Urothelium cell line (cell line): ENCODE measurements at places on chromosomes 16 and 17.

- no peak for DNase-seq
Observed at GRCh38 chr16:30700971-30701370, 2.0 kb downstream of the SRCAP start.

DNA sequence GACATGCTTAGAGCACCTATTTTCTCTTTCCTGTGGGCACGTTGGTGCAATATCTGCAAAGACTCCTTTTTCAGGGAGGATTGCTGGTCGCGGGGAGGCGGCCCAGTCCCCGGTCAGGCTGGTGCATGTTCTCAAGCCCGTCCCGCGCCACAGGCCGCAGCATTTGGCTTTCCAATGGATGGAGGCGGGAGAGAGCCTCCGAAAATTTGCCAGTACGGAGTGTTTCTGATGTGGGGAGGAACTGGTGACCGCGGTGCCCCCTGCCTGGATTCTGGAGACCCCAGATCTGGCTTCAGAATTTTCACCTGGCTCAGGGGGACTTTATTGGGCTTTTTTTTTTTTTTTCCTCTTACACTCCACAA is 2.3 kb downstream of the CMIP start:
- DNase-seq: peak; percentile 31

- no peak for DNase-seq
Observed at GRCh38 chr16:53744449-53744848, 40.5 kb downstream of the FTO start.

DNA sequence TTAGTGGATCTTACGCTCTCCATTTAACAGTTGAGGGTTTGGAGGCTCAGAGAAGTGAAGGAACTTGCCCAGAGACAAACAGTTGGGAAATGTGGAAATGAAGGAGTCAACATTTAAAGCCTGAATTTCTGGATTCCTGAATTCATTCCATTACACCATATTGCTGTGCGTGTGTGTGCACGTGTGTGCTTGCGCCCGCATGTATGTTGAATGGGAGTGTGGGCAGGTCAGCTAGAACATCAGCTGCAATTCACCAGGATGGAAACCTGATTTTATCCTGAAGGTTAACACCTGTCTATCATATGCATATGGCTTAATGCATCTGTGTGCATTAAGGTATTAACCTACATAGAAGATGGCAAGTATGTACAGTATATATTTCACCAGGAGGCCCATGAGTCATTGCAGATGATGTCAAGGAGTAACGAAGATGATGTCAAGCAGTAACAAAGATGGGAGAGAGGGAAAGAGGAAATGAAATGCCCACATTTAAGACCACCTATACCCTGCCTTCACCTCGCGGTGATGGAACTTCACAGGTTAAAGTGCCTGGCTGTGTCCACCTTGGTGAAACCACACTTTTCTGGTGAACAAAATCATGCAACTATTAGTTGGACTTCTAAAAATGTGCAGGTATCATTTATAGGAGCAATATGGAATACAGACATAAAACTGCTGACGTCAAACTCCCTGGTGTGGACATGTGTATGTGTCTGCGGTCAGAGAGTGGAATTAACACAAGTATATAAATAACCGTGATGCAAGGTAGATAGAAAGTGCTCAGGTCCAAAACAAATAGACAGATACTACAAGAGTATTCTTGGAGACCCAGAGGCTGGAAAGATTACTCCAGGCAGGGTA is 832 bp upstream of the ADAP2 start:
- no peak for DNase-seq

- no peak for DNase-seq
Observed at GRCh38 chr17:48769009-48769675, 40.6 kb upstream of the HOXB13 start.

DNA sequence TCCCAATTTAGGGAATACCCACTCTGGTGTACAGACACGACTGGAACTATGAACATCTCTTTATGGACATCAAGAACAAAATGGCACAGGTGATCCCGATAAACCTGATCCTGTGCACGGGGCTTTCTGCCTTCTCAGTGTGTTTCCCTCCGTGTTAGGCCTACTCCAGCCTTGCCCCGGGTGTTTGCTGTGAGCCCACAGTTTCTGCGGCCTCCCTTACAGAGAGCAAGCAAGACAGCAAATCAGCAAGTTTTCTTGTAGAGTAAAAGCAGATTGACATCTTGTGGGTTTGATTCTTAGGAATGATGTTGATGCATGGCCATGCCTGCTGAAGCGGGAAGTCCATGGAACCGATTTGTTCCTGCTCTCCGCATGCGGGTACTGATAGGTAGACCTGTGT is 26.4 kb upstream of the ENDOV start:
- no peak for DNase-seq

DNA sequence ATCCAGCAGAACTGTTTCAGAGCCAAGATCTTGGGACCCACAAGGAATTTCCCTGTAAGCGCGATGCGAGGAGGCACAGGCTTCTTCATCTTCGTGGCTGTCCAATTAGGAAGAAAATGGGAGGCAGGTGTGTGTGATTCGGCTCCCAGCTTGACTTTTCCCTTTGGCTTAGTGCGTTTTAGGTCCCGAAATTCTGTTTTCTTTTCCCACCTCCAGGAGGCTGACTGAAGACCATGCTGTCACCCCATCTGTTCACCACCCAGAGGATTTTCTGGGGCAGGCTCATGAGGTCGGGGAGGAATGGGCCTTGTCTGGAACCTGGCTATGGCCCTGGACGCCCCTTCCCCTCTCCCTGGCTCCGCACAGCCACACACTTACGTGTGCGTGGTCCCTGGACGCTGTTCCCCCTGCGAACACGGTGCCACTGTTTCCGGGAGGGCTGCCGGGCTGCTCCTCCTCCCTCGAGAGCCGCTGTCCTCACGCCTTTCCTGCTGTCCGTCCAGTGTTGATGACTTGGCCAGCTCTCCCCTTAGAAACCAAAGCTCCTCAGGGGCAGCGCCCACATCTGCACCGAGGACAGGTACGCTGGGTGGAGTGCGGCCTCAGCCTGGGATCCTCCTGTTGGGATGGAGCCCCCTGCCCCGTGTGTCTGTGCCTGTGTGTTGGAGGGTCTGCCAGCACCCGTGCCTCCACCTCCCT is 2.7 kb upstream of the PABPN1L start:
- no peak for DNase-seq

- no peak for DNase-seq
Observed at GRCh38 chr16:87451563-87452210, 41.1 kb downstream of the ZCCHC14 start.

DNA sequence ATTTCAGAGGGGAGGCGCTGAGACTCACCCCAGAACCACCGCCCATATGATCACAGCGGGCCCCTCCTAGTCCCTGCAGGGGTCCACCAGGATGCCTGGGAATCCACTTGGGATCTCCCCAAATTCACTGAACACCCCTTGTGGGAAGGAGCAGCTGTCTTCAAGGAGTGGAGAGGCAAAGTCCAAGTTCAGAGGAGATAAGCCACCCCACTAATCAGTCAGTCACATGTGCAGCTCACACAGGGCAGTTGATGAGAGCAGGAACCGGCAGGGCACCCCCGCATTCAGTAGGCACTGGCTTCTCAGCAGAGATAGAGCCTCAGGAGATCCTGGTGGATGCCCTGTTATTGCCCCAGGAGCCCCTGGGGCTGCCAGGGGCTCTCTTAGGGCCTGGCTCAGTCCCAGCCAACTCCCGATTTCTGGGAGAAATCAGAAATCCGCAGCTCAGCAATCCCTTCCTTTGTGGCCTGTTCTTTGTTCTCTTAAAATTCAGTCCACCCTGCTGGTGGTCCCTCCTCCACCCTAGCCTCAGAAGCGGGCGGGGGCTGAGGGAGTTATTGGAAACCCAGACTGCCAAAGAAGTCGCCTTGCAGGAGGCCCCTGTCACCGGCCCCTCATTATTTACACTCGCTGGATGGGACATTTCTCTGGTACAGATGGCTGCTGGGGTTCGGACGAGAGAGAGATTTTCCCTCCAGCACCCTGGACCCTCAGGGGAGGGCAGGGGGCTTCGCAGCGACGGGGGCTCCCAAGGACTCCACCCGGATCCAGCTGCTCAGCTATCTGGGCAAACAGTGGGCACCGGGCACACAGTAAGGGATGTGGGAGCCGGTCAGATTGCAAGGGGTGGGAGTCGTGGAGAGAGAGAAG is 1.8 kb downstream of the CDC42EP4 start:
- DNase-seq: no peak

DNA sequence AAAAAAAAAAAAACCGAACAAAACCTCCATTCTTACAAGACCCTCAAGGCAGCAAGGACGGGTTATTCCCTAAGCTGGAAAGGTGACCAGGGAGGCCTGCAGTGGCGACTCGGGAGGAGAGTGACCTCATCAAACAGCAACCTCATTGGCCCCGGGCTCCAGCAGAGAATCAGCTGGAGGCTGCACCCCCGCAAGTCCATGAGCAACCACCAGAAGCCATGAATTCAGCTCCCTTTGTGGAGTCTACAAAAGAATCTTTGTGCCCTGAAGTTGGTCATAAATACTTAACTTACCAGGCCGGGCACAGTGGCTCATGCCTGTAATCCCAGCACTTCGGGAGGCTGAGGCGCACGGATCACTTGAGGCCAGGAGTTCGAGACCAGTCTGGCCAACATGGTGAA is 80.9 kb upstream of the CREBBP start:
- peak; percentile 72 for DNase-seq

GRCh38 chr16:88906535-88907105 is 40.2 kb upstream of the PABPN1L start:
- no peak for DNase-seq

GRCh38 chr16:28110074-28110473 is 46.6 kb upstream of the GSG1L start:
- no peak for DNase-seq

DNA sequence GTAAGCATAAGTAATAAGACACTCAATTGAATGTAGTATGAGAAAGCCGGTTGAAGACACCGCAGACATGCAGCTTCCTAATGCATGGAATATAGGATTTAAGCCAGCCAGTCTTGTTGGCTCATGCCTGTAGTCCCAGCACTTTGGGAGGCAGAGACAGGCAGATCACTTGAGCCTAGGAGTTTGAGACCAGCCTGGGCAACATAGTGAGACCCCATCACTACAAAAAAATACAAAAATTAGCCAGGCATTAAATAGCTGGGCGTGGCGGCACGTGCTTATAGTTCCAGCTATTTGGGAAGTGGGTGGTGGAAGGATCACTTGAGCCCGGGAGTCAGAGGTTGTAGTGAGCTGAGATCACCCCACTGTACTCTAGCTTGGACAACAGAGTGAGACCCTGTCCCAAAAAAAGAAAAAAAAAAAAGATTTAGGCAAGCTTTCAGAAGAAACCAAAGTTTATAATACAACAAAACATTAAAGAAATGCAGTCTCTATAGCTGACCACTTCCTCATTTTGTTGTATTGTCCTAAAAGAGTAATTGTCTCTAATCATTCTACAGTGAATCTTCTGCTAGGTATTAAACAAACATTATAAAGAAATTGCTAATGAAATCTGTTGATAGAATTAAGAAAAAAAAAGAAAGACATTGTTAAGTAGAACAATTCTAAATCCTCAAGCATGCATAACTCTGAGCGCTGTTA is 68.6 kb upstream of the KIFC3 start:
- no peak for DNase-seq

DNA sequence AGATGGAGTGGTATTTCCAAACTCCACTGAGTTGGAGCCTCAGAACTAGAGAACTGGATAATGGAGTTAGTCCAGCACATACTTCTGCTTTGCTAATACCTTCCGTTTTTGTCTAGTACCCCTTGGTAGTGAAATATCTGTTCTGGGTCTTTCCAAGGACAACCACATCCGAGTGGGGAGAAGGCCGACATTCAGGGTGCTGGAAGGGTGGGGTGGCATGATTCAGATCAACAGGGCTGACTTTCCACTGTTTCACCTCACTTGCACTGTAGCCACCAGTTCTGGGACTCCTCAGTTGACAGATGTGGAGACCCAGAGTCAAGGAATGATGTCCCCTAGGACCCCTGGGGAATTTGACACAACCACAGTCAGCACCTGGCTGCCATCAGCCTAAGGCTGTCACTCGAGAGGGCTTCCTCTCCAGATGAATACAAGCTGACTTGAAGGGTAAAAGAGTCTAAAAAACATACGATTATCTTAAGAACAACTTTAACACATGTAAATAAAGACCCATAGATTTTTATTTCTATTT is 84.8 kb upstream of the HNF1B start:
- no peak for DNase-seq

GRCh38 chr17:35875072-35875799 is 4.9 kb downstream of the CCL5 start:
- DNase-seq: no peak

DNA sequence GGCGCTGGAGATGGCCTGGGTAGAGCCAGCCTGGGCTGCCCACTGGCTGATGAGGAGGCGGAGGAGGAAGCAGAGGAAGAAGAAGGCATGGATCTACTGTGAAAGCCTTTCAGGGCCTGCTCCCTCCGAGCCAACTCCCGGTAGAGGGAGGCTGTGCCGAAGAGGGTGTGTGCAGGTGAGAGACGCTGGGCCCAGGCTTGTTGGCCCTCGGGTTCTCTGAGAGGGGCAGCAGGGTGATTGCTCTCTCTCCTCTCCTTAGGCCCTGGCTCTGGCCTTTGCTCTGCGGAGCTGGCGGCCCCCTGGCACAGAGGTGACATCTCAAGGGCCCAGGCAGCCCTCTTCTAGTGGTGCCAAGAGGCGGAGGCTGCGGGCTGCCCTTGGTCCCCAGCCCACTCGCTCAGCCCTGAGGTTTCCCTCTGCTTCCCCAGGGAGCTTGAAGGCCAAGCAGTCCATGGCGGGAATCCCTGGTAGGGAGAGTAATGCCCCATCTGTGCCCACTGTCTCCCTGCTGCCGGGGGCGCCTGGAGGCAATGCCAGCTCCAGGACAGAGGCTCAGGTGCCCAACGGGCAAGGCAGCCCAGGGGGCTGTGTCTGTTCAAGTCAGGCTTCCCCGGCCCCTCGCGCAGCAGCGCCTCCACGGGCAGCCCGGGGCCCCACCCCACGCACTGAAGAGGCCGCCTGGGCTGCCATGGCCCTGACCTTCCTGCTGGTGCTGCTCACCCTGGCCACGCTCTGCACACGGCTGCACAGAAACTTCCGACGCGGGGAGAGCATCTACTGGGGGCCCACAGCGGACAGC is 3.6 kb downstream of the TP53I13 start:
- no peak for DNase-seq

GRCh38 chr17:77528516-77529327 is 388.0 kb downstream of the SEC14L1 start:
- DNase-seq: peak; percentile 77

GRCh38 chr16:11586378-11586855 is 302 bp downstream of the LITAF start:
- no peak for DNase-seq
